ENCODE measurements at places on chromosomes 11 and 22.

- DNase-seq, result peak; percentile 49
Observed at GRCh38 chr11:105577641-105578040, 32.2 kb upstream of the GRIA4 start.

- DNase-seq, result peak; percentile 27
Observed at GRCh38 chr11:12922980-12923507, 86.1 kb upstream of the RASSF10 start.

DNA sequence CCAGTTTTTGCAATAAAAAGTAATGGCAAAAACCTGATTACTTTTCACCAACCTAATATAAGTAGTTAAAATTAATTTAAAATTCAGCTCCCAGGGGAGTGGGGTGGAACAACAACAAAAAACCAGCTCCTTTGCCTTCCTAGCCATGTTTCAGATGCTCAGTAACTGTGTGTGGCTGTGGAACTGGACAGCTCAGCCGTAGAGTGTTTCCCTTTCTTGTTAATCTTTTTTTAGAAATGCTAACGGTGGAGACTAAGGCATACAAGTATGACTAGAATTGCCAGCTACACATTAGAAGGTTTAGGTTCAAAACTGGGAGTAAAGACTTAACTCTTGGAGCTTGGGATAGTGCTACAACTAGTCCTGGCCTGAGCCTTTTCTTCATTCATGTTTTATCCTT is 45.0 kb downstream of the PPP6R3 start:
- DNase-seq, result peak; percentile 45

DNA sequence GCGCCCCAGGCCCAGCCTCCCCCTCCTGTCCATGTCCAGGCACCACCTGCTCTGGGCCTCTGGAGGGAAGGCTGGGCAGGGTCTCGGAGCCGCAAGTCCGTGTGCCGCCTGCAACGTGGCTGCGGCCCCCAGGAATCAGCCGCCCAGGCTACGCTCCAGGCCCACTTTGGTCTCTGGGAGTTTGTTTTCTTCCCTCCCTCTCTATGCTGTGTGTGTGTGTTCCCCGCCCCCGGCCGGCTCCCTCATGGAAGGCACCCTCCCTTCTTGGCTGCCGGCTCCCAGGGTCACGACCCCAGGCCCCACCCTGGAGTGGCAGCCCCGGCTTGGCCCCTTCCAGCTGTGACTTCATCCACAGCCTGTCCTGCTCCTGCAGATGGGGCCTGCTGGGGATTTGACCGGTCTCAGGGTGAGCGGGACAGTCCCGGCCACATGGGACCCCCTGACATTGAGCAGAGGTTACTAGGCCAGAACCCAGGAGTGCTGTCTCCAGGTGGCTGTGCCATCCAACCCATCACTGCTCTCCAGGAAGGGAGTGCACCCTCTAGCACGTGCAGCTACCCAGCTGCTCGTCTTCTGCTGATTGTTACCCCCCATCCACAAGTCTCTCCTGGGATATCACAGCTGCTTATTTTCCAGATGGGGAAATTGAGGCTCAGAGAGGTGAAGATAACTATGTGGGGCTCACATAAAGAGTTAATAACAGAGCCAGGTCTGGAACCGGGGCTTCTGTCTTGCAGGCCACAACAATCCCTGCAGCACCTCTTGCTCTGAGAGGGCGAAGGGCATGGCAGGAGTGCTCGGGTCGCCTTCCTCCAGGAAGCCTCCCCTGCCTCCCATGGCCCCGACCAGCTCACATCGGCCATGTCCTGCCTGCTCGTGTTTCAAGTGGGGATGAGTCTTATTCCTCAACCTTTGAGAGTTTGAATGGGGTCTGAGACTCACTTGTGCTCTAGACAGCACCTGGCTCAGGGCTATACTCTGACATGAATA is 2.8 kb upstream of the LIF start:
- DNase-seq, result no peak

- no peak for DNase-seq
Observed at GRCh38 chr11:34366522-34366921, 8.7 kb upstream of the ABTB2 start.

GRCh38 chr22:36893262-36893661 is 20.2 kb upstream of the CSF2RB start:
- DNase-seq, result no peak

- peak; percentile 42 for DNase-seq
Observed at GRCh38 chr11:94028436-94028835, 7.3 kb downstream of the HEPHL1 start.

DNA sequence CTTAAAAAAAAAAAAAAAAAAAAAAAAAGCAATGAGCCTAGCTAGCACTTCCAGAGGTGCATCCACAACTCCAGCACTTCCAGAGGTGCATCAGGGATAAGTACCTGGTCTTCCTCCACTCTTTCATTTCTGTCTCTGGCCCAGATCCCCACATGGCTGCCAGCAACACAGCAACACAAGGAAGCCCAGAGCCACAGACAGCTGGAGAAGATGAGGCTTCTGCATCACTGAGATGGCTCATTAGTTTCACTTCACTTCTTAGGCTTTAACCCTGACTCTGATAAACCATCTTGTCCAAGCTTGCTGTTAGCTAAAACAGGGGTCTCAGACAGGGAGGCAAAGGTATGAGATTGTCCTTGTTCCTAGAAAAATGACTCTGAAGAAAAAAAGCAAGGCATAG is 35.6 kb downstream of the PC start:
- no peak for DNase-seq

Data from brain microvascular endothelial cell (primary cell).